EH (cell line): ENCODE measurements at places on chromosomes 4 and X.

DNA sequence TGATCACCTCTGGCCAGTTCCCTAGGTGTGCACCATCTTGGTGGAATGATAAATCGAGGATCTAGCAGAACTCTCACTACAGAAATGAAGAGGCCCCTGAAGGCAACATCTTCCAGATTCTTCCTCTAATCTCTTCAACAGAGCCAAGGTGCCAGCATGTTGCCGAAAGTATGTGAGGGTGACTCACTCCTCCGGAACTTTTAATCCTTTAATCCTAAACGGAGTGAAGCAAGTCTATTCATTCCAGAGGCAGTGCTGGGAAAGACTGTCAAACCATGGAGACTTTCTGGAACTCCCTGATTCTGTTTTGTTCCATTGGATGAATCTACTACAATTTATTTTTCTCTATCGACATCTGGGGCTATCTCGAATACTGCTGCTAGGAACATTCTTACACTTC lies 68.7 kb downstream of the SUPT20HL2 start:
- peak; percentile 85 for DNase-seq

GRCh38 chrX:70254063-70254400 lies 6.0 kb downstream of the P2RY4 start:
- DNase-seq = peak; percentile 1

GRCh38 chr4:78666830-78667258 lies 109.3 kb upstream of the BMP2K start:
- no peak for DNase-seq

DNA sequence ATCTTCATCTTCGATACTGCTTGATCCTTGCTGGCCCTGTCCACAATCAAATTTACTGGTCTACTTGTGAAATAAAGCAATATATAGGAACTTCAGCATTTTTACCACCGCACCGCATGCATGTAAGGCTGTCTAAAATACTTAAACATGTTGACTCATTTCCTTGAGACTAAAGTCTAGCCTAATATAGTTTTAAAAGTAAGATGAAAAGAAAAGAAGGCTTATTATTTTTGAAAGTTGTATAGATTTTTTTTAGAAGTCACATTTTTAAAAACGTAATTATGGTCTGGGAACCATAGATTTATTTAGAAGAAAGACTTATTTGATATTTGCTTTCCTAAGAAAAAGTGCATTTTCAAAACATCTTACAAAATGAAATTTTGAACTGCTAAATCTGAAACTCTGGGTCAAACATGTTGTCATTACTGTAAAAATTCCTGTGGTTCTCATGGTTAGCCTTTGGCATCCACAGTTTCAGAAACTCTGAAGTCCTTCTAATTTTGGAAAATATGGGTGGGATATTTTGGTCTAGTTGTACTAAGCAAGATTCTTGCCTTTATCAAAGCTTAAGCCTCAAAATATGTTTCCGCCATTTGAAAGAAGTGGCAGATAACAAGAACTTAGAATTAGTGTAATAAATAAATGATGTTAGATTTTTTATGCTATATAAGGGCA lies 423.5 kb upstream of the CTSO start:
- peak; percentile 84 for DNase-seq

DNA sequence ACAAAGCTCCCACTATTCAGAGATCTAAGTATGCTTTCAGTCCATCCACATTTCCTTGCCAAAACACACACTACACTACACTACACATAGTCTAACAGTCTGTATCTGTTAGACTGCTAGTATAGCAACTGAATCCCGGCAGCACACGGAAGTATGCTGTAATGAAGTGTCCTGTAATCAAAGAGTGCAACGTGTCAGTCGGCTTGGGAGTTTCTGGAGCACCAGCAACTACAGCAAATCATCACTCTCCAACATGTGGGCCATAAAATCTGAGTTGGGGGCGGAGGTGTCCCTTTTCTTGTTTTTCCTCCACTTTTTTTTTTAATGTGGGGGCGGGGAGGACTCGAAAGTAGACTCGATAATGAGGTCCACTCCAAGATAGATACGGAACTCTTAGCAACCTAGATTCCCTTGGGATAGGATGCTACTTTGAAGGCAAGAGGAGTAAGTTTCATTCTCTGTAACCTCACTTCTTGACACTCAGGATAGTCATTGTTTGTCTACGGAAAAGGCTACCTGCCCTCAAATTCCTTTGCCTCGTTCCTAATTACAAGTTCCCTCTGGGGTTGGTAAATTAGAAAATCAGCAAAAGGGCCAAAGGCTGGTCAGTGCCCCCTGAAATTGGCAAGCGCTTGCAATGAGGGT lies 722 bp downstream of the SLC10A7 start:
- DNase-seq = peak; percentile 77

DNA sequence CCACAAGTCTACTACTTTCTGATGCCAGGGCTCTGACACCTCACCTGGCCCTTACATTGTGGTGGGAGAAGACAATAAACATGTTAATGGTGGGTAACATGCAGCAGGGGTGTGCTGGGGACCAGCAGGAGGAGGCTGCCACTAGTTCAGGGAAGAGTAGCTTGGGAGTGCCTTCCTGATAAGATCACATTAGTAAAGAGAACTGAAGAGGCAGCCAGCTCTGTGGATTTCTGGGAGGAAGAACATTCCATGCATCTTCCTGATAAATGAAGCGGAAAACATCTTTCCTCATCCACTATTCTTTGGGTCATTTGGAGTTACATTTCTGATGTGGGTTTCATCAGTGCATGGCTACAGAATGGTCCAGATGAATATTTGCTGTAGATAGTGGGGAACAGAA lies 9.0 kb downstream of the RNF150 start:
- DNase-seq = peak; percentile 48

- peak; percentile 50 for DNase-seq
Measured at GRCh38 chr4:128716338-128716737, 93.2 kb upstream of the JADE1 start.

- no peak for DNase-seq
Measured at GRCh38 chr4:37324546-37324945, 80.0 kb downstream of the NWD2 start.

- no peak for DNase-seq
Measured at GRCh38 chr4:183348136-183348535, 25.9 kb upstream of the CLDN24 start.

DNA sequence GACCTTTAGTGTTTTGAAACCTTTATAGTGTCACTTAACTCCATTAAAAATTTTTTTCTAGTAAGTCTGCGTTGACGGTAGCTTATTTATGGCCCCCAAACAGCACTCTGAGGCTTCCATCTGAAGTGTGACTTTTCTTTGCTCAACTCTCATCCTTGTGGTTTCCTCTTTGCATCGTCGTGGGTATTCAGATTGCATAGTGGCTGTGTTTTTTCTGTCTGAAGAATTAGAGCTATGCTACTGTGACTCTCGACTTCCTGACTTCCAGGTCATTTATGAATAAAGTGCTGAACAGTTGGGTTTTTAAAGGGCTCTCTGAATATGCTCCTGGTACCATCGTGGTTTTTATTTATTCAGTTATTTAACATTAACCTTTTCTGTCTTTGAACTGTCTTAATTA lies 44.9 kb downstream of the JADE1 start:
- DNase-seq = peak; percentile 85

DNA sequence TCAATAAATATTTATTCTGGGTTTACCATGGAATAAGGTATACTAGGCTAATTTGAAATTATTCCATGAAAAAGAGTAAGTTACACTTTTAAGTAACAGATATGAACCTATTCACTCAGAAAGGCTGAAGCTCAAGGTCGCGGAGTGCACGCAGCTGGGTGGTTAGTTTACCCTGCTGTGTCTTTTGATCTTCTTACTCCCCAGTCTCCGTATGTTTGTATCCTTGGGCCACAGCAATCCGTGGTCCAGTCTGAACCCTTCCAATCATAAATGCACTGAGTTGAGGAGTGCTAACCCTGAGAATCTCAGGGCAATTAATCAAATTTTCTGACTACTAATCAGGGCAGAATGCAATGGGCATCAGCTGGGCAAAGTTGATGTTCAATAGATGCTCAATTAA lies 33.9 kb downstream of the RPS3A start:
- no peak for DNase-seq

GRCh38 chr4:142331132-142331531 lies 515.0 kb downstream of the INPP4B start:
- peak; percentile 70 for DNase-seq

DNA sequence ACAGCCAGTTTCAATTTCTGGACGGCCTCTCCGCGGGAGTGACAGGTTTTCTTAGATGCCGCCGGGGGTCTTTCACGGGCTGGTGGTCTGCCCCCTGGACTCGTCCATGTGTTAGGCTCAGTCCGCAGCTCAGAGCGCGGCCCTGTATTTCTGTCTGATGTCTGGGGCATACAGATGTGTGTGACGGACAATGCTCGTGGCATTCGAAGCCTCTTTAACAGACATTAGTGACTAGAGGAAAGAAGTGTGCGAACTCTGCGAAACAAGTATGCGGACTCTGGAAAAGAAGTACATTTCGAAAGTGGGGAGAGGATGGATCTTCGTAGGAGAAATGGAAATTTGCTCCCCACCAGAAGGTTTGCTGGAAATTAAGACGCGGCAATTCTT lies 793 bp upstream of the DCUN1D4 start:
- no peak for DNase-seq

DNA sequence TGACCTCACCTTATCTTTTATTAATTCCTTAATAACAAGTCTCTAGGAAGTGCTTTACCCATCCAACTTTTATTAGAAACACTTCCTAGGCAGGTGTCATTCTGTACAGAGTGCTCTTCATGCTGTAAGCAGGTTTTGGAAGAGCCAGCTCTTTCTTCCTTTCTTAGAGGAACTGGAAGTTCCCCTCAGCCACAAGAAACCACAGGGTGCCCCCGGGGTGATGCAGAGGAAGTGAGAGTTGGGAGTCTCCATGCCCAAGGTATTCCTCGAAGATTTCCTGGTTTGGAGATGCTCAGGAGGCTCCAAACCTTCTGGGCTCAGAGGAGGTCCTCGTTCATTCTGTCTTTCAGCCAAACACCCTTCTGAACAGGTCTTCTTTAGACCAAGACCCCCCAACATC lies 83.8 kb downstream of the EGF start:
- DNase-seq = no peak
